AG08395 (cell line): ENCODE measurements at places on chromosomes 3 and 15.

DNA sequence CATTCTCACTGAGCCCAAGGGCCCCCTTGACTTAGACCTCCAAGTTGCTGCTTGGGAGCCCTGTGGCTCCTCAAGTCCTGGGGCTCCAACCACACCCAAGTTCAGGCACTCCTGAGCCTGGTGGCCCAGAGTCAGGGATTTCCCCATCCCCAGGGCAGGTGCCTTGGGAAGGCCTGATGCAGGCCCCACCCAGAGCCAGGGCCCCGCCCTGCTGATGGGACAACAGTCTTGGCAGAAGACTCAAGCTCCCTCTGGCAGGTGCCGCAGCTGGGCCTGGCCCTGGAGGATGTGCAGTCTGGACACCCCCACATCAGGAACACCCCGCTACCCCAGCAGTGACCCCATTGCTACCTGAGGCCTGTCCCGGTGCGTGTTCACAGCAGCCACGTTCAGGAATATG, 17.7 kb upstream of the SHISA5 start:
- no peak for DNase-seq

- no peak for DNase-seq
Observed at GRCh38 chr3:190737446-190737845, 125.0 kb downstream of the GMNC start.

- DNase-seq: no peak
Observed at GRCh38 chr15:91782221-91782620, 71.3 kb upstream of the SLCO3A1 start.

DNA sequence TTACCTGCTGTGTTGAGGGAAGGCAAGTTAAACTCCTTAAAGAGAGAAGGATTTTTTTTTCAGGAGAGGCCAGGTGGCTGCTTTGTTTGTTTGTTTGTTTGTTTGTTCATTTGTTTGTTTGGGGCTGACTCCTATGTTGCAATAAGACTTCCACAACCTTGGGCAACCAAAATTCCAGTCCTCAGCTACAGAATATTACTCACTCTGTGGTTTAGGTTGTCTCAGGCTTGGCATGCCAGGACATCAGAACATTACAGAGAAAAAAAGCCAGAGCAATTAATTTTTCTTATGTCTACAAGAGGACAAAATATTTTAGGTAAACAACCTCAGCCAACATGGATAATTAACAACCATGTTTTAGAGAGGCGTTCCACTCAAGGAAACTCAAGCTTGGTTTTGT, 156.7 kb upstream of the ATP11B start:
- DNase-seq: no peak

GRCh38 chr3:112372396-112372795, 39.4 kb downstream of the CD200 start:
- DNase-seq: no peak

GRCh38 chr3:17233398-17233800, 348.6 kb downstream of the PLCL2 start:
- DNase-seq: peak; percentile 55

DNA sequence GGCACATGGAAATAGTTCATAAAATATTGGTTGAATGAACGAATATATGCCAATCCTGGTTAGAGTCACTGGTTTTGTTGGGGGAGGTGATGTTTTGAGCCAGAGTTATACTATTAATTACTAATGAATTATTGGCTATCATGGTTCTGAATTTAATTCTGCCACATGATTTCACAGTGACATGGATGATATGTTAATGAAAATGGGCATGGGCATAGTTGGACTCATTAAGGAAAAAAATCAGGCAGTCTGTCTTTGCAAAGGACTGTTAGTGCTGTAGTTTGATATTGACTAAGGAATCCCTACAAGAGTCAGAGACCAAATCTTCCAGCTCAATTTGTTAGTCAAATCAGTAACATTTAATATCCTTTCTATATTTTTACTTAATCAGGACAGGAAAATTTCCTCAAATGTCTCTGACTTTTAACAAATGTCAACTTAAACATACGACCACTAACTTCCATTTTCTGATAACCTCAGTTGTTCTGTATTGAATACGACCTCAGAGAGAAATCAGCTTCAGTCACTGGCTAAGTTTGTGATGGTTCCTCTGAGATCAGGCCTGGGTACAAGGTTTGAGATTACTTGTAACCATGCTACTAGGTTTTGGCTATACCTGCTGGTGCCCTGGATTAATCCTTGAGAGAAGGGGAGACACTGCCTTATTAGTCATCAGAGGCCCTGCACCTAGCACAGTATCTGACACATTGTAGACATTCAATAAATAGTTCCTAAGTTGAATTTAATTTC, 13.3 kb downstream of the NFKBIZ start:
- no peak for DNase-seq

GRCh38 chr3:118793176-118793575, 241.5 kb downstream of the IGSF11 start:
- DNase-seq: no peak

DNA sequence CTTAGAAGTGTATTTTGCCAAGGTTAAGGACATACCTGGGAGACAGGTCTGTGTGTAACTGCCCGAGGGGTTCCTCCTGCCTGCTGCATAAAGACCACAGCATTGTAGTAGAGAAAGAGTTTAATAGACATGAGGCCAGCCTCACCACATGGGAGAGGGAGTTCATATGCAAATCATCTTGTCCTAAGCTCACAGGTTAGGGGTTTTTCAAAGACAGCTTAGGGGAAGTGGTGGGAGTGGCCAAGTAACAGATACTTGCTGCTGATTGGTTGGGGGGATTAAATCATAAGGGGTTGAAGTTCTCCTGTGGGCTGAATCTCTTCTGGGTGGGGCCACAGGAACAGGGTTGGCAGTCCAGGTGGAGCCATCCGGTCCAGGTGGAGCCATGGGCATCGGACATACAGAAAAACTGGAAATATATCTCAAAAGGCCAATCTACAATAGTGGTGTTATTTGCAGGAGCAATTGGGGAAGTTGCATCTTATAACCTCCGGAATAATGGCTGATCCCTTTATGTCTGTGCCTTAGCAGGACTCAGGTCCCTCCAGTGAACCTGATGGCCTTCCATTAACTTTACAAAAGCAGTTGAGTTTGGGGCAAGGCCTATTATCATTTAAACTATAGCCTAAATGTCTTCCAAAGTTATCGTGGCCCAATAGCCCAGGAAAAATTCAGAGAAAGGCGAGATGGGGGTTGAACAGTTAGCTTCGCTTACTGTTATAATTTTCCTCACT, 86.0 kb upstream of the MFGE8 start:
- no peak for DNase-seq

- DNase-seq: peak; percentile 36
Observed at GRCh38 chr3:186361762-186362536, at the start of gene DGKG. Gene DGKG (minus strand): TSS chr3:186362234. CDS start chr3:186320459, 41,775 bp downstream.

GRCh38 chr3:48088749-48089466, 72.7 kb upstream of the MAP4 start:
- DNase-seq: peak; percentile 94

- no peak for DNase-seq
Observed at GRCh38 chr3:60575718-60576272, 675.5 kb downstream of the FHIT start.

DNA sequence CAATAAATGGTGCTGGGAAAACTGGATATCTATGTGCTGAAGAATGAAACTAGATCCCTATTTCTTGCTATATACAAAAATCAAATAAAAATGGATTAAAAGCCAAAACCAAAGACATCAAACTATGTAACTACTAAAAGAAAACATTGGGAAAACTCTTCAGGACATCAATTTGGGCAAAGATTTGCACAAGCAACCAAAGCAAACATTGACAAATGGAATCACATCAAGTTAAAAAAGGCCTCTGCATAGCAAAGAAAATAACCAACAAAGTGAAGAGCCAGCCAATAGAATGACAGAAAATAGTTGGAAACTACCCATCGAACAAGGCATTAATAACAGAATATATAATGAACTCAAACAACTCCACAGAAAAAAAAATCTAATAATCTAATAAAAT, 1495.3 kb downstream of the SI start:
- no peak for DNase-seq

- no peak for DNase-seq
Observed at GRCh38 chr3:195312714-195313113, 41.8 kb upstream of the XXYLT1 start.

- no peak for DNase-seq
Observed at GRCh38 chr3:61331929-61332552, 80.8 kb upstream of the FHIT start.

DNA sequence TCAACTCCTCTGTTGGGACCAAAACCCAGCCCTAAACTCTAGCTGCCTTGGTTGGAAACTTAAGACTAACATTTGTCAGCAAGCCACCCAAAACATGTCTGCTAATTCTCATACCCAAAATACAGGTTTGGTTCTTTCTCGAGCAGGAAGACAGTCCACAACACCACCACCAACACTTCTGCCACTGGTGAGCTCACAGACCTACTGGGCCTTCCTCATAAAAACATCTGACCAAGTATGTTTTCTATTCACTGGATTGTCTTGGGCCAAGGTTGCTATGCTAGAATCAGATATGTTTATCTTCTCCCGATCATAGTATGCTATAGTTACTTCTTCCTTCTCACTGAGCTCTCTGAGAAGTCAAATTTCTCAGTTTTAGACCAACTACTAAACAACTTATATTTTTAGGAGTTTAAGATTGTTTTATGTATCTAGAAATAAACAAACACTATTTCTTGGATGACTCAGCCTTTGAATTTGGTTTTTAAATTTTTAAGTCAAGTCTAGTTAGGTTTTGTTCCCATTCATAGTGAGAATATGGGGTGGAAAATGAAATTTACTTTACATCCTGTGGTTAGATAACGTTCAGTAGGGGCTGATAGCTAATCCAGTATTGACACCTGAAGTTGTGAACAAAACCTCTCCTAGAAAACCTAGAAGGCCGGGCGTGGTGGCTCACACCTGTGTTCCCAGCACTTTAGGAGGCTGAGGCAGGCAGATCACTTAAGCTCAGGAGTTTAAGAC, 360.5 kb downstream of the RSL24D1 start:
- no peak for DNase-seq

GRCh38 chr15:87193481-87193880, 1063.1 kb downstream of the NTRK3 start:
- DNase-seq: no peak

GRCh38 chr15:32867313-32867626, 149.5 kb downstream of the GREM1 start:
- DNase-seq: peak; percentile 57

- DNase-seq: peak; percentile 90
Observed at GRCh38 chr15:71752604-71753289, 57.6 kb upstream of the NR2E3 start.

- DNase-seq: no peak
Observed at GRCh38 chr15:36323615-36324014, 255.8 kb upstream of the CDIN1 start.

- no peak for DNase-seq
Observed at GRCh38 chr3:45936261-45936660, 7.0 kb upstream of the CXCR6 start.

- peak; percentile 10 for DNase-seq
Observed at GRCh38 chr3:136925425-136926190, 32.2 kb upstream of the IL20RB start.

GRCh38 chr15:82040862-82041261, 5.0 kb downstream of the MEX3B start:
- no peak for DNase-seq

DNA sequence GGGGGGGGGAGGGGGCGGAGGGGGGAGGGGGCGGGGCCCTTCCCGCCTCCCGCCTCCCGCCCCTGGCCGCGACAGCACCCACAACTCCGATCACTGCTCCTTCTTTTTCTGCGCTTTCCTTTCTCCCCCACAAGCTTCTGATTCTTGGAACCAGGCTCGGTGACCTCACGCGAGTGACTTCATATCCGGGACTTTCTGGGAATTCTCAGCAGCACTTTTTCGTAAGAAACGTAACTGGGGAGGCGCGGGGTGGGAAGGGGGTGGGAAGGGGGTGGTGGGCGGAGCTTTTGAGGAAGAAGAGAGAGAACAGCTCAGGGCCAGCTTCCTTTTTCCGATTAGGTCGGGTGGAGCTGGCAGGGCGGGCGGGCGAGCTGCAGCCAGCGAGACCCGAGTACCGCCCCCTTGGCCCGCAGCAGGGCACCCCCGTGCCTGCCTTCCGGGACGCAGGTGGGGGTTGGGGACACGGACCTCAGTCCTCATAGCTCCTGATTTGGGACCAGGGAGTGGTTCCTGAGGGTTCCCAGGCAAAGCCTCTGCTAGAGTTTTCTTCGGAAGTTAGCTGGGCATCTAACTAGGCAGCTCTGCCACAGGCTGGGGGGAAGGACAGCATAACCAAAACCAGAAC, 14.6 kb downstream of the XIRP1 start:
- peak; percentile 93 for DNase-seq

DNA sequence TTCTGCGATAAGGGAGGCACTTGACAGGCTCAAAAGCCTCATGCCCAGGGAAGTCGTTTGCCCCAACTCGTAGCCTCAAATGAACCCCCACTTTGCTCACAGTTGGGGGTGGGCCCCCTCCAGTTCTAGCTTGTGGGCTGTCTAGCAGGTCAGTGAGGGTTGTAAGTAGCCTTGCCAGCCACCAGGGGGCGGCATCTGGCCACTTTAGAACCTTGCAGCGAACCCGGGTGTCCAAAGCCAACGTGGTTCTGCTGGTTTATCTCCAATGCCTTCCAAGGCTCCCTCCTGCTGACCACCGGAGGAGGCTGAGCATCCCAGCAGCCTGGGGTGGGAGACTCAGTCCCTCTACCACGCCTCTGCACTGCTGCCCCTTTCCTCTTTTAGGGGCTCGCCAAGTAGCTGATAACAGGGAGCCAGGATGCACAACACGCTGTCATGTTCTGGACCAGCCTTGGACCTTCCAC, 9.2 kb upstream of the RBSN start:
- DNase-seq: peak; percentile 88

DNA sequence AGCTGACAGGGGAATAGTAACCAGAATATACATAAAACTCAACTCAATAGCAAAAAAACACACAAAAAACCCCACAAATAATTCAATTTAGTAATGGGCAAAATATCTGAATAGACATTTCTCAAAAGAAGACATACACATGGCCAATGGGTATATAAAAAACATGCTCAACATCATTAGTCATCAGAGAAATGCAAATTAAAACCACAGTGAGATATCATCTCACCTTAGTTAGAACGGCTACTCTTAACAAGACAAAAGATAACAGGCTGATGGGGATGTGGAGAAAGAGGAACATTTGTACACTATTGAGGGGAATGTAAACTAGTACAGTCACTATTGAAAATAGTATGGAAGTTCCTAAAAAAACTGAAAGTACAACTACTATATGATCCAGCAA, 678.6 kb downstream of the MECOM start:
- DNase-seq: no peak

- no peak for DNase-seq
Observed at GRCh38 chr3:98770261-98771039, 7.3 kb downstream of the ST3GAL6 start.
